ENCODE measurements at places on chromosomes 4 and X. TPM values are rescaled to one million over a fixed set of nuclear protein-coding genes. Genes with fewer than 3 reads are reported as not detected.

- no peaks in the 10 kb centered on the region for H3K27me3 ChIP-seq
- no peak overlapping the region for H3K4me3 ChIP-seq
- DNase-seq = no peak
- no peak overlapping the region for H3K27ac ChIP-seq
- no peaks in the 10 kb centered on the region for H3K36me3 ChIP-seq
Observed at GRCh38 chr4:176444741-176445140, 125.0 kb downstream of the SPCS3 start.

- H3K27me3 ChIP-seq = no peaks in the 10 kb centered on the region
- H3K4me1 ChIP-seq = no peaks in the 10 kb centered on the region
- H3K27ac ChIP-seq = no peak overlapping the region
- H3K4me3 ChIP-seq = no peak overlapping the region
- DNase-seq = no peak
- H3K36me3 ChIP-seq = no peaks in the 10 kb centered on the region
Observed at GRCh38 chr4:114334884-114335330, 263.7 kb upstream of the UGT8 start.

DNA sequence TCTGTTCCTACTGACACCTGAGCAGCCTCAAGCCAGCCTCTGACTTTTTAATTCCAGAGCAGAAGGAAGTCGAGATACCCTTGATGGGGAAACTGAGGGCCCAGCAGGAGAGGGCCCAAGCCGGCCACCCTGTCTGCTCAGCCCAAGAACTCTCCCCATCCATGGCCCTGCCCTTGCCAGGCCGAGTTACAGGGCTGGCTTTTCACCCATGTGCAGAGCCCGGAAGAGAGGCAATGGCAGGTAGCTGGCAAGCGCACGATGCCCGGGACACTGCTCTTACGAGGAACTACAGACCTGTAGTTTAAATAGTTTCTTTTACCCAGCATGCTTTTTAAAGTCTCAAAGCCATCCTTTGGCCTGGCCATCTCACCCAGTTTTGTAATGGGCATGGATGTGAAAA, 79.9 kb downstream of the MTMR1 start:
- H3K27ac ChIP-seq = no peak overlapping the region
- no peak overlapping the region for H3K4me3 ChIP-seq

Gene TREX2
- 1.6 TPM for polyA plus RNA-seq

DNA sequence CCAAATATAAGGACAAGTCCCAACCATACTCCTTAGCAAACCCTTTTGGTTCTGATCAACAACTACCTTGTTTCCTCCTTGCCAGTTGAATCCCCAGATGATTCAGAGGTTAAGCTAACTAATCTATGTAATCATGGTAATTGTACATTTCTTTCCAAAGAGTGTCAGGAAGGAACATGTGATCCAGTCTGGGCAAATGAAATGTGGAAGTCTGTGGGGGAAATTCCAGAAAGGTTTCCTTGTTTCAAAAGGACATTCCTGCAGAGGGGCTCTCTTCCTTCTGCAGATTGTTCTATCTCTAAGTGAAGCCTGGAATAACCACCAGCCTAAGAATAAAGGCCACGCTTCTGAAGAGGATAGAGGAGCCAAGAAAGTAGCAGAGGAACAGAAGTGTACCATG, 7.0 kb downstream of the PRSS12 start:
- H3K4me3 ChIP-seq = no peak overlapping the region
- H3K36me3 ChIP-seq = no peaks in the 10 kb centered on the region
- H3K27me3 ChIP-seq = no peaks in the 10 kb centered on the region
- no peaks in the 10 kb centered on the region for H3K4me1 ChIP-seq
- no peak overlapping the region for H3K27ac ChIP-seq

- no peak for DNase-seq
- H3K4me3 ChIP-seq = no peak overlapping the region
- no peaks in the 10 kb centered on the region for H3K4me1 ChIP-seq
- H3K36me3 ChIP-seq = no peaks in the 10 kb centered on the region
- no peaks in the 10 kb centered on the region for H3K27me3 ChIP-seq
Observed at GRCh38 chr4:185115827-185116232, 27.2 kb upstream of the SLC25A4 start.

Gene FAM47A
- not detected for polyA plus RNA-seq

- H3K27ac ChIP-seq = no peak overlapping the region
- H3K36me3 ChIP-seq = no peaks in the 10 kb centered on the region
- H3K4me1 ChIP-seq = no peaks in the 10 kb centered on the region
- H3K27me3 ChIP-seq = no peaks in the 10 kb centered on the region
- no peak overlapping the region for H3K4me3 ChIP-seq
Observed at GRCh38 chrX:137195991-137196390, 162.2 kb upstream of the GPR101 start.

Gene ZNF330
- 47.2 TPM for polyA plus RNA-seq

Gene RPGR
- polyA plus RNA-seq = 4.8 TPM

Gene CPLX1
- 0.17 TPM for polyA plus RNA-seq

Gene CPEB2
- polyA plus RNA-seq = 0.84 TPM

GRCh38 chrX:72366178-72366577, 60.5 kb upstream of the CITED1 start:
- H3K36me3 ChIP-seq = no peaks in the 10 kb centered on the region
- no peaks in the 10 kb centered on the region for H3K4me1 ChIP-seq
- H3K27me3 ChIP-seq = no peaks in the 10 kb centered on the region
- DNase-seq = no peak

Gene MAPK10
- polyA plus RNA-seq = not detected

DNA sequence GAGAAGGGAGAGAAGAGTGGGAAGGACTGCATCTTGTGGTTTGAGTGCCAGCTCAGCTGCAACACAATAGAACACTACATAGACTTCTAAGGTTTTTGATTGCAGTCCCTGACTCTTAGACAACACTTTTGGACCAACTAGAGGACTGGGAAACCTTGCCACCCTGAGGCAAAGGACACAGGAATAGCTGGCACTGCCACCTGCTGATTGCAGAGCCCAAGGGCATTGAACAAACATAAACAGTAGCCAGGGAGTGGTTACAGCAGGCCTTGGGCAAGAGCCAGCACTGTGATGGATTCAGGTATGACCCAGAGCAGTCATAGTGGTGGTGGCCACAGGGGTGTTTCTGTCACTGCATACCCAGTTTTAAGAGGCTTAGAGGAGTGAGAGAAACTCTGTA, 72.5 kb upstream of the CXorf51A start:
- DNase-seq = no peak
- H3K27ac ChIP-seq = no peak overlapping the region
- H3K4me3 ChIP-seq = no peak overlapping the region
- H3K36me3 ChIP-seq = no peaks in the 10 kb centered on the region

Gene FAM149A
- 0.44 TPM for polyA plus RNA-seq

GRCh38 chr4:80322716-80323115, 12.8 kb upstream of the CFAP299 start:
- H3K4me1 ChIP-seq = no peaks in the 10 kb centered on the region
- no peak overlapping the region for H3K27ac ChIP-seq
- DNase-seq = no peak
- no peaks in the 10 kb centered on the region for H3K36me3 ChIP-seq
- no peak overlapping the region for H3K4me3 ChIP-seq
- H3K27me3 ChIP-seq = no peaks in the 10 kb centered on the region

DNA sequence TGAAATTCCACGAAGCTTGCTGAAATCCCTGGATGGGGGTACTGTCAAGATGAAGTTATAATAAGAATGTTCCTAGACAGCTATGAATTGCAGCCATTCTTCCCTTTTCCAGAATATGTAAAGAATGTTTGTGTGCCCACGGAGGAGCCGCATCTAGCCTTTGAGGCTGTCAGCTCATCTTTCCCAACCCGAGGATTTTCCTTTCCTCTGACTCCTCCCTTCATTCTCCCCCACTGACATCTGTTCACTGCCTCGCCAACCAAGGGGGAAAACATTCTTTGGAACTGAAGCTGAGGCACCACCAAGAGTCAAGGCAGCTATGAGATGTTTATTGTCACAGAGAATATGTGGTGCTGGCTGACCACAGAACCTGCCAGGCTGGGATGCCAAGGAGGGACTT, 8.8 kb downstream of the NHSL2 start:
- no peak overlapping the region for H3K4me3 ChIP-seq
- no peak for DNase-seq
- no peak overlapping the region for H3K27ac ChIP-seq
- no peaks in the 10 kb centered on the region for H3K27me3 ChIP-seq

Gene SULT1B1
- polyA plus RNA-seq = 13.2 TPM

GRCh38 chr4:105630670-105631655, 77.5 kb downstream of the INTS12 start:
- DNase-seq = no peak
- H3K4me1 ChIP-seq = no peaks in the 10 kb centered on the region
- no peaks in the 10 kb centered on the region for H3K36me3 ChIP-seq
- no peak overlapping the region for H3K4me3 ChIP-seq

GRCh38 chr4:168945291-168945690, 64.8 kb downstream of the CBR4 start:
- no peaks in the 10 kb centered on the region for H3K27me3 ChIP-seq
- no peak overlapping the region for H3K27ac ChIP-seq
- no peaks in the 10 kb centered on the region for H3K36me3 ChIP-seq
- no peak for DNase-seq
- H3K4me1 ChIP-seq = no peaks in the 10 kb centered on the region

- peak overlapping the region; percentile 20 for H3K4me3 ChIP-seq
- no peaks in the 10 kb centered on the region for H3K4me1 ChIP-seq
- no peak for DNase-seq
- H3K27me3 ChIP-seq = no peaks in the 10 kb centered on the region
- H3K36me3 ChIP-seq = no peaks in the 10 kb centered on the region
- H3K27ac ChIP-seq = peak overlapping the region; percentile 45
Observed at GRCh38 chr4:56289934-56290333, 97.4 kb downstream of the AASDH start.

DNA sequence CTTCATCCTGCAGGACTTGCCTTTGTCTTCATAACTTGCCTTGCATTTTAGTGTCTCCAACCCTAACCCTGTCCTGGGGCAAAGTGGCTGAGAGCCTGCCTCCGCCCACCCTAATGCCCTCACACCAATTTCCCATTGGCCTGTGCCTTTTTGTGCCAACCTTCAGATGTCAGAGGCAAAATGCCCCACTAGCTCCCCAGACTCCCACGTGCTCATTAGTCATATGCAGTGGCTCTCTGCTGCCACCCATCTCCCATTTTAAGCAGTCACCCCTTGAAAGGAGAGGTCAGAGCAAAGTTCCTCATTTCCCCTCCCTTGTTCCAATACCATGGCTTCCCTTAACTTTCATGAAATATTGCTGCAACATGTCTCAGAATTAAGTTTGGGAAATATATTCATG, 74.8 kb upstream of the PASD1 start:
- DNase-seq = no peak
- no peaks in the 10 kb centered on the region for H3K4me1 ChIP-seq
- H3K27me3 ChIP-seq = no peaks in the 10 kb centered on the region
- H3K27ac ChIP-seq = no peak overlapping the region

- no peak for DNase-seq
- H3K4me3 ChIP-seq = no peak within 1 kb of the TSS
- no peaks in the 10 kb centered on the region for H3K36me3 ChIP-seq
Observed at GRCh38 chrX:26138274-26138673, at the start of gene MAGEB18. MAGEB18 (plus strand) TSS chrX:26138343; CDS start chrX:26138986, 643 bp downstream.

DNA sequence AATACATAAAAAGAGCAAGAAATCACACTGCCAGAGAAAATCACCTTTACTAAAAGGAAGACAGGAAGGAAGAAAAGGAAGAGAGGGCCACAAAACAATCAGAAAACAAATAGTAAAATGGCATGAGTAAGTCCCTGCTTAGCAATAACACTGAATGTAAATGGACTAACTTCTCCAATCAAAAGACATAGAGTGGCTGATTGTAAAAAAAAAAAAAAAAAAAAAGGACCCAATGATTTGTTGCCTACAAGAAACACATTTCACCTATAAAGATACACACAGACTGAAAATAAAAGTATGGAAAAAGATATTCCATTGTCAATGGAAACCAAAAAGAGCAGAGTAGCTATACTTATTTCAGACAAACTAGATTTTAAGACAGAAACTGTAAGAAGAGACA, 12.6 kb downstream of the CENPU start:
- H3K27ac ChIP-seq = no peak overlapping the region
- H3K36me3 ChIP-seq = no peaks in the 10 kb centered on the region
- no peaks in the 10 kb centered on the region for H3K4me1 ChIP-seq
- no peak overlapping the region for H3K4me3 ChIP-seq

Gene PCDH11X
- not detected for polyA plus RNA-seq

DNA sequence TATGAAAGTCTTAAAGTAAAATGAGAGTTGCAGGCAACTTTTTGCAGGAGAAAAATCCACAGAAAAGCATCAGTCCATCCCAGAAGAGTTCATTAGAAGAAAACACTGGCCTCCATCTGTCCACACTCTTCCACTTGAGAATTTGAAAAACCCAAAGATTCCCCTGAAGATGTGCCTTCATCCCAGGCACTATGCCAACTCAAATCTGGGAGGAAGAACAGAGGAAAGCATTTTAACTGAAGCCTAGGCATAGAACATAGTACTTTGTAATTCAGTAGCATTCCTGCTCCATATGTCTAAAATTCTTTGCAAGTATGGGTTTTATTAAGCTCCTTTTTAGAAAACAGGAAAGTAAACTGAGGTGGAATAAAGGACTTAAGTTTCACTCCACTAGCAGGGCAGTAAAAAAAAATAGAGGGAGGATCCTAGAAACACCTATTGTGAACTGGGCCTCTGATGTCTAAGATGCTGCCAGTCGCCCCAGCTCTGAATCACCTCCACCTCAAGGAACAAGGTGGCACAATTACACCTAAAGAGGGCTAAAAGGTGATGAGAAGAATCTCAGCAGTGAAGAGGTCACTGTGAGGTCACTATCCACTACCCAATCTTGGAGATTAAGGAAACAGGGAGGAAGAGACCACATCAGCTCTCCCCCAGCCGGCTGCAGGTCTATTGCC, 141.9 kb upstream of the FAM241A start:
- H3K27ac ChIP-seq = no peak overlapping the region
- no peak for DNase-seq
- H3K4me1 ChIP-seq = no peaks in the 10 kb centered on the region
- H3K36me3 ChIP-seq = no peaks in the 10 kb centered on the region
